ENCODE measurements at places on chromosomes 3 and 15.
A peak's percentile ranks its signal among the peaks of the same experiment; 100 is the strongest.

DNA sequence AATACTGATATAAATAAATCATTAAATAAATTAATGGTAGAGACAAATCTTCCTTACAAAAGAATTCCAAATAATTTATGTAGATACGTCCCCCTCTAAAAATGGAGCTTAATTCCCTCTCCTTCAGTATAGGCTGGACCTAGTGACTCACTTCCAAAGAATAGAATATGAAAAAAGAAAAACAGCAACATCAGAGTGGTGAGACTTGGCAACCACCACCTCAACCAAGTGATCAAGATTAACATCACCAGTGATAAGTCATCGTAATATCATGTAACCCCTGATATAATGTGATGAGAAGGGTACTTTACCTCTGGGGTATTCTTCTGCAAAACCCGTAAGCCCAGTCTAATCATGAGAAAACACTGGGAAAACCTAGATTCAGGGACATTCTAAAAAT is 13.4 kb downstream of the GOLGB1 start:
- no peak for DNase-seq

- no peak for DNase-seq
Measured at GRCh38 chr3:7798276-7798675, 703.3 kb upstream of the LMCD1 start.

GRCh38 chr15:55389264-55389607 is 18.9 kb downstream of the CCPG1 start:
- DNase-seq: peak; percentile 28

GRCh38 chr3:179970746-179971145 is 66.0 kb downstream of the PEX5L start:
- DNase-seq: no peak

DNA sequence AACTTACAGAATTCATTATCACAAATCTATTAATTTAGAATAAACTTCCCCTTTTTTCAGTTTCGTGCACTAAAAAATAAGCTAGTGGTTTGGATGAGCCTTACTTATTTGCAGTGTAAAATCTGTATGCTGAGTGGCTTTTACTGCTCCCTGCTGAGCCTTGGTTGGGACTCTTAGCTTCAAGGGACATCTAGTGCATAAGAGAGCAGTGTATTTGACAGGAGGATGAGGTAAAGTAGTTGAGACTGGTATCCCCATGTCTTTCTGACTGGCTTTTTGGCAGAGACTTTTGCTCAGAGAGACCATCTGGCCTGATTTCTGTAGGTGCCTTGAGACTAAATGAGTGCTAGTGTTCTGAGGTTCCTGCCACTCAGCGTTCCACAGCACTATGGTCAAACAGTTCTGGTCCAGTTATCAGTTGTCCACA is 11.8 kb downstream of the CAPN7 start:
- no peak for DNase-seq

DNA sequence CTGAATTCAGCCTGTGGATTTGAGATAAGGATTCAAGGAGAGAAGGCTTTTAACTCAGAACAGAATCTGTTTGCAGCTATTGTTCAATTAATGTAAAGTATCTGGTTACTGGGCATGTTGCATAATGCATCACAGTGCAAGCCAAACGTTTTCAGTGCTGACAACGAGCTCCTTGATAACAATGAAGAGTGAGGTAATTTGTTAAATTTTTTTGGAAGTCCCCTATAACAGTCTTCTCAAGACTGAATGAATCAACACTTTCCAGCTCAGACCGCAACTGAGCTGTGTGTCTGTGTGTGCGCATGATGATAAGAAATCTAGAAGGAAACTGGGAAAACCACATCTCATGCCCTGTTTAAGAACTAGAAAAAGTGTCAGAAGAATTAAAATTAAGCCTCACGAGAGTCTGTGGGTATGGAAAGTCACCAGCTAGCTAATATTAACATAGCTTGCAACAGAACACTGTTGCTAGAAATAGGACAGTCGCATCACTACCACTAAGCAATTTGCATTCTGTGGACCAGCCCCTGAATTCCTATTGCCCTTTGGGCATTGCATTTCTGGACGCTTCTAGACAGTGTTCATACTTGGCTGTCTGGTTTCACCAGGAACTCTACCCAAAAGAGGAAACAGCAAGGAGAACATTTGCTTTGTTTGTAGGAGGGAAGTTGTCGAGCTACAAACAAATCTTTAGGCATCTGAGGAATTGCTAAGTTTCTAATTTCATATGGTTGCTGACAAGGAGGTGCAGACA is 43.7 kb upstream of the ATP2C1 start:
- peak; percentile 38 for DNase-seq

- DNase-seq: peak; percentile 62
Measured at GRCh38 chr3:195537995-195538394, 5.1 kb downstream of the PPP1R2 start.

DNA sequence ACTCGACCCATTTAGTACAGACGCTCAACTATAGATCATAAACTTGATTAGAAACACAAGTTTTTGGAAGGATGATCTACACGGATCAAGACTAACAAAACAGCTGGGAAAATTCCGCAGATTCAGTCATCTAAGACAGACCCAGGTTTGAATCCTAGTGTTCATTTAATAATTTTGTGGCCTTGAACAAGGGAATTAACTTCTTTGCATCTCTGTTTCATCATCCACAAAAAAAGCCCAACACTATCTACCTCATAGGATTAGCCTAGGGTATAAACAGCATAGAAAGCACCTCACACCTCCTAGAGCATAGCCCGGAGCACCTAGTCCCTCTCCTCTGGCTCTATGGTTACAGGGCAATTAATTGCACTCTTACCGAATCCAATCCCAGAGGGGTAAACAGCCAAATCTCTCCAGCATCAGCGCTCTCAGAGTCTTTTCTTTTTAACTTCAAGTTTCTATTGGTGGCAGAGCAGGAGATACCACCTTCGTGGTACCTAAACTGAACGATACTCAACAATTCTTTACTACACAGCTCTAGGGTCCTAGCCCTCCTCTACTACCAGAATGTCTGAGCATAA is 3.5 kb downstream of the TBL1XR1 start:
- no peak for DNase-seq

DNA sequence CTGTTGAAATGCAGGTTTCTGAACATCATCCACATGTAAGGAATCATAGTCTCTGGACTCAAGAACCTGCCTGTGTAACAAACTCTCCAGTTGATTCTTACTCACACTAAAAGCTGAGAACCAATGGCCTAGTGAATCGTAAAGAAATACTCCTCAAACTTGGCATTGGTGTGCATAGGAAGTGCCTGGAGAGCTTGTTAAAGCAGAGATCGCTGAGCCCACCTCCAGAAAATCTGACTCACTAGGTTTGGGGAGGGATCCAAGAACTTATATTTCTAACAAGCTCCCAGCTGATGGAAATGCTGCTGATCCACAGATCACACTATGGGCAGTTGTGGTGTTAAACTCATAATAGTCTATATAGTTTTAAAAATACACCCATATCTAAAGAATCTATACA is 55.8 kb upstream of the LMCD1 start:
- DNase-seq: no peak

DNA sequence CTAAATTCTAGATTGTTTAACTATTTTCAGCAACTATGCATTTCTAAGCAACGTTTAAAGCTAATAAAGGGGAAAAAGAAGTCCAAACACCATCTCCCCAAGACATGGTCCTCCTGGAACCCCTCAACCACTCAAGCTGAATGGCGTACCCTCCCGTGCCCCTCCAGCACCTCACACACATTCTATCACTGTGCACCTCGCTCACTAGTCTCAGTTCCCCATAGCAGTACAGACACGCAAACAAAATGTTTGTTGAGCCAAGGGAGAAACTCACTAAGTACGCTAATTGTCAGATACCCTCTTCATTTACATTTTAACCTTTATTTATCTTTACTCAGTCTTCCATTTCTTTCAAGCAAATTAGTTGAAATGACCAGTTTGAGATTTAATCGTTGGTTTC is 48.8 kb downstream of the ACAP2 start:
- no peak for DNase-seq
